CD14-positive monocyte (primary cell): ENCODE measurements at places on chromosomes 2 and 18. TPM values are rescaled to one million over a fixed set of nuclear protein-coding genes. Genes with fewer than 3 reads are reported as not detected.

- no peaks in the 10 kb centered on the region for H3K4me1 ChIP-seq
- no peak overlapping the region for H3K27ac ChIP-seq
- no peaks in the 10 kb centered on the region for H3K36me3 ChIP-seq
- no peak for DNase-seq
Measured at GRCh38 chr2:190599073-190599472, 49.8 kb upstream of the NAB1 start.

DNA sequence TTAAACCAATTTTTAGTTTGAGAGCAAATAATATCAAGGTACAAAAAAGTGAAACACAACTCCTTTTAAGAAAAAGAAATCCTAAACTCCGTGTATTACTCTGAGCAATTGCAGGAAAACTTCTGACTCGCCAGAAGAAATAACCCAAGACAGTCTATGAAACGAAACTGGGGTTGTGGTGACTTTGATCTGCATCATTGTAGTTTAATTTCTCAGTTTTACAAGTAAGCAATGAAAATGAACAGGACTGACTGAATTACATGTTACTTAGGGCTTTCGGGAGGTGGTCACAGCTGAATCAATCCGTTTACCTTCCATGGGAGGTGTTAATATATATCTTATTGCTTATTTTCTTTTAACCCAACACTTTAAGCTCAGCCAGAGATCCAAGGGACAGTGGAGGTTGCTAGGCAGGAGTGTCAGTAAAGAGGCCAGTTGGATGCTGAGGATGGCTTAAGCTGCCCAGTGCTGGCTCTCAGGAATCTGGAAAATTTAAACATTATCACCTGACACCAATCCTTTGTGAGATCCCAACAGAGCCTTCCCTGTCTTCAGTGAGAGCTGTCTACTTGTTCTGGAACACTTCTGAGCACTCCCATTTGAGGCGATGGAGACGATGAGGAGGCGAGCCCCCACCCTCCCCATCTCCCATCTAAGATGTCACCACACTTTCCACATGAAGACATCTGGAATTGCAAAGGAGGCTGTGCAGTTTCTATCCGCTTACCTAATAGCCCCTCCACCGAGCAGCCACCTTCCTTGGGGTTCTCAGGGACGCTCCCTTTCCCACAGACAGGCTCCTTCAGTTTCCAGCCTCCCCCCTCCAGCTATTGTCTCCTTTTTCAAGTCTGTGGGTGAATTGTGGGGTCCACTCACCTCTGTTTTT is 3.6 kb upstream of the RAB31 start:
- no peak for DNase-seq
- H3K4me1 ChIP-seq: peaks cover 58% of the 10 kb centered on the region
- H3K27me3 ChIP-seq: no peaks in the 10 kb centered on the region
- H3K36me3 ChIP-seq: no peaks in the 10 kb centered on the region
- no peak overlapping the region for H3K4me3 ChIP-seq

DNA sequence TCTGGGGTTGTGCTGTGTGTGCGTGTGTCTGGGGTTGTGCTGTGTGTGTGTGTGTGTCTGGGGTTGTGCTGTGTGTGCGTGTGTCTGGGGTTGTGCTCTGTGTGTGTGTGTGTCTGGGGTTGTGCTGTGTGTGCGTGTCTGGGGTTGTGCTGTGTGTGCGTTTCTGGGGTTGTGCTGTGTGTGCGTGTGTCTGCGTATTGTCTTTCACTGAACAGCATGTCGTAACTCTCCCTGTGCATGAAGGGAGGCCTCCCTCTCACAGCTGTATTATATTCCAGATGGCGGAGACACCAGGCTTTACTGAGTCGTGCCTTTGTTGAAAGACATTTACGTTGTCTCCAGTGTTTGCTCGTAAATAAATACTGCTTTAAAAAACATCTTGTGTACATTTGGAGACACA is 5.9 kb downstream of the ACKR3 start:
- H3K4me1 ChIP-seq: peaks cover 7% of the 10 kb centered on the region
- H3K36me3 ChIP-seq: no peaks in the 10 kb centered on the region
- no peak for DNase-seq
- H3K27me3 ChIP-seq: no peaks in the 10 kb centered on the region
- no peak overlapping the region for H3K4me3 ChIP-seq

DNA sequence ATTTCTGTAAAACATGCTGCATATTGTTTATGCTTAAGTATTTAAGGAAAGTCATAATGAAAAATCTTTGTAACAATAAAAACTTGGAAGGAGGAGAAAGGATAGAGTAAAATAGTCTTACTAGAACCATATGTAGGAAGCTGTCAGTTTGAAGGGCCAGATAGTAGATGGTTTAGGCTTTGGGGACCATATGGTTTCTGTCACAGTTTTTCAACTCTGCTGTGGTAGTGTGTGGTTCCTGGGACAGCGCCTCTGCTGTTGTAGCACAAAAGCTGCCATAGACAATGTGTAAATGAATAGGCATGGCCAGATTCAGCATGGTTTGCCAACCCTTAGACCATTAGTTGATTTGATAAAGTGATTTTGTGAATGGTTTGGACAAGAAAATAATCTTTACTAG is 75.5 kb downstream of the SLC39A10 start:
- H3K27me3 ChIP-seq: no peaks in the 10 kb centered on the region
- peaks cover 29% of the 10 kb centered on the region for H3K36me3 ChIP-seq
- H3K27ac ChIP-seq: no peak overlapping the region
- no peaks in the 10 kb centered on the region for H3K4me1 ChIP-seq
- H3K4me3 ChIP-seq: no peak overlapping the region

GRCh38 chr18:32393407-32393806 is 77.3 kb downstream of the GAREM1 start:
- no peaks in the 10 kb centered on the region for H3K4me1 ChIP-seq
- no peak for DNase-seq
- H3K4me3 ChIP-seq: no peak overlapping the region
- H3K27me3 ChIP-seq: no peaks in the 10 kb centered on the region
- no peak overlapping the region for H3K27ac ChIP-seq

GRCh38 chr2:43899589-43899988 is 60.8 kb downstream of the ABCG8 start:
- no peak for DNase-seq
- H3K36me3 ChIP-seq: peaks cover 96% of the 10 kb centered on the region
- H3K27ac ChIP-seq: no peak overlapping the region
- no peaks in the 10 kb centered on the region for H3K27me3 ChIP-seq
- no peaks in the 10 kb centered on the region for H3K4me1 ChIP-seq
- H3K4me3 ChIP-seq: no peak overlapping the region

GRCh38 chr2:67993329-67993728 is 69.5 kb downstream of the C1D start:
- H3K27ac ChIP-seq: no peak overlapping the region
- H3K27me3 ChIP-seq: no peaks in the 10 kb centered on the region
- H3K36me3 ChIP-seq: no peaks in the 10 kb centered on the region
- no peak for DNase-seq

GRCh38 chr2:108604196-108604595 is 69.9 kb downstream of the LIMS1 start:
- no peaks in the 10 kb centered on the region for H3K27me3 ChIP-seq
- no peak overlapping the region for H3K4me3 ChIP-seq
- H3K27ac ChIP-seq: no peak overlapping the region
- H3K4me1 ChIP-seq: no peaks in the 10 kb centered on the region
- no peak for DNase-seq

D2HGDH gene
- 1.0 TPM for polyA plus RNA-seq

DNA sequence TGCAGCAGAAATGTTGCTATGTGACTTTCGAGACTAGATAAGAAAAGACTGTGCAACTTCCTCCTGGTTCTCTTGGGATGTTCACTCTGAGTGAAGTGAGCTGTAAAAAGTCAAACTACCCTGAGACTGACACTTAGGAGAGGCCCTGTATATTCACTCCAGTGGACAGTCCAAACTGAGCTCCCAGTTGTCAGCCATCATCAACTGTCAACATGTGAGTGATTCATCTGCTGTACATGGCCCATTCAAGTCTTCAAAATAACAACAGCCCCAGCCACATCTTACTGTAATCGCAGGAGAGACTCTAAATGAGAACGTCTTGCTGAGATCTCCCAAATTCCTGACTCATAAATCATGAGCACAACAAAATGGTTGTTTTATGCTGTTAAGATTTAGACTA is 8.5 kb upstream of the UNC80 start:
- no peak overlapping the region for H3K4me3 ChIP-seq
- no peak overlapping the region for H3K27ac ChIP-seq
- no peaks in the 10 kb centered on the region for H3K27me3 ChIP-seq

- H3K4me3 ChIP-seq: no peak overlapping the region
- H3K36me3 ChIP-seq: no peaks in the 10 kb centered on the region
- no peaks in the 10 kb centered on the region for H3K27me3 ChIP-seq
- H3K4me1 ChIP-seq: no peaks in the 10 kb centered on the region
- no peak overlapping the region for H3K27ac ChIP-seq
Measured at GRCh38 chr2:120398996-120399888, 53.3 kb downstream of the INHBB start.
